Transverse colon (tissue), 4 donors: ENCODE measurements at places on chromosomes 2 and 18.

- DNase-seq = no peak
Observed at GRCh38 chr18:57559314-57559713, 27.2 kb downstream of the FECH start.

DNA sequence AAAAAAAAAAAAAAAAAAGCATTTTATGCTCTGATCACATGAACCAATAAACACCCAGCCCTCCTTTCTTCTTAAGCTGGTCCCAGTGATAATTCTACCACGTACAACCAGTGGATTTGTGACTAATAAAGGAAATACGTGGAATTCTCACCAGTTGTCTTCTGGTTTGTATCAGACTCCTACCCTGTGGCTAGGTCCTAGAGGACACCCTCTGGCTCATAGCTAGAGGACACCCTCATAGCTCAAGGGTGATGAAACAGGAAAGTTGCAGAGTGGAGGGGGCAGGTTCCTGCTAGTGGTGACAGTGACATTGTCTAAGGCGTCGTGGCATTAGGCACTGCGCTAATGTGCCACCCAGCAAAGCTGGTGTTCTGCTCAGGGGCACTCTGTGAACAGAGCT lies 167.8 kb downstream of the BCL11A start:
- DNase-seq = no peak

GRCh38 chr2:69185807-69186206 lies 172.8 kb downstream of the ANTXR1 start:
- no peak for DNase-seq

DNA sequence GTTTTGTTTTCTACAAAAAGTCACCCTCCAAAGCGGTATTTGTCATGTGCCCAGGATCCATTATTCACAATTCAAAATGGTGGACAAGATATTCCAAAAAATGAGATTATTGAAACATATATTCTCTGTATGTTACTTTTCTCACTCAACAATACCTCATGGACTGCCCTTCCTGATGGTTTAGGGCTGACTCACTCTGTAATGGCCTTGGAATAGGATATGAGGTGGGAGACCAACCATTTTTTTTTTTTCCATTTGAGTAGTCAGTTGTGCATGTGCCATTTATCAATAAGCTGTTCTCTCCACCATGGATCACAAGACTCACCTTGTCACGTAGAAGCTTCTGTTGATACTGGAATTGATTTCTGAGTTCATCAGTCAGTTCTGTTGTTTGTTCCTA lies 64.5 kb downstream of the LYPD6 start:
- no peak for DNase-seq

GRCh38 chr2:96788442-96789244 lies 27.4 kb upstream of the CNNM3 start:
- peak; percentile 87 for DNase-seq

- DNase-seq = no peak
Observed at GRCh38 chr2:227783404-227784138, 30.1 kb upstream of the CCL20 start.

GRCh38 chr2:64442801-64443429 lies 11.0 kb upstream of the LGALSL start:
- no peak for DNase-seq

GRCh38 chr18:71942433-71942832 lies 601.7 kb downstream of the CBLN2 start:
- no peak for DNase-seq

- no peak for DNase-seq
Observed at GRCh38 chr18:48152549-48152948, 222.1 kb upstream of the SMAD2 start.

DNA sequence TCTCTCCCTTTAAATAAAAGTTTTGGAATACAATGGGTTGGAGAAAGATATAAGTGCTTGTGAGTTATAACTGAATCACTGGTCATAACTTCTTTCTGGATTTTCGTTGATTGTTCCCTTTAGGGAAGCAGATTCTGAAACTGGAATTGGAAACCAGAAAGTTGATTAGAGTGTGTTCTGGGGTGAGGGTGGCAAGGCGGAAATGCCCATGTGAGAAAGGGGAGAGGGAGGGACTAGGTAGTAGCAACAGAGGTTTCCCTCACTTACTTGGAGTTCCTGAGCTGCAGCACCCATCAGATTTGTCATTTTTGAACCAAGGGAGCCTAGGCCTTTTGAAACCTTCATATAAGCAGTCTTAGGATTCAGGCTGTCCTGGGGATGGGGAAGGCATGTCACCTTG lies 453.4 kb downstream of the KCNJ3 start:
- no peak for DNase-seq

- no peak for DNase-seq
Observed at GRCh38 chr2:74597410-74597809, 42.9 kb downstream of the DOK1 start.

DNA sequence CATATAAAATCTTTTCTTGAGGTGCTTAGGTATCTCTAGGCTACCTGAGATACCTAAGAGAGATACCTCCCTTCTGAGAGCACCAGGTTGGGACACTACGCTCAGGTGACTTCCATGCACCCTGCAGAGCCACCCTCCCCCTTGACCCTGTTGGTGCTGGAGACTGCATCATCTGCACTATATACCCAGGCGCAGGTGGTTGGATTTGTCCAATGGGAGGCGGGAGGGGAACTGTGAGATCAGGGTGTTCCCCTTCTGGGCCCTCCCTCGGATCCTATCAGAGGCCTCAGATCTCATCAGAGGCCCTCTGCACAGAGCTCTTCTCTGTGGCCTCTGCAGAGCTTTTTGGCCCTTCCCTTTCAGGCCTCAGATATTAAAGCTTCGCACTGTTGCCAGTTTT lies 158.4 kb downstream of the SH3RF3 start:
- DNase-seq = no peak

GRCh38 chr2:240051697-240052096 lies 1.6 kb downstream of the OR6B3 start:
- no peak for DNase-seq

GRCh38 chr18:78145096-78145495 lies 834.5 kb upstream of the SALL3 start:
- DNase-seq = no peak

- DNase-seq = no peak
Observed at GRCh38 chr2:49351560-49351959, 197.2 kb upstream of the FSHR start.

GRCh38 chr2:121832412-121833357 lies 77.2 kb downstream of the TSN start:
- DNase-seq = no peak

- DNase-seq = peak; percentile 69
Observed at GRCh38 chr2:108968619-108969018, 20.4 kb downstream of the EDAR start.

DNA sequence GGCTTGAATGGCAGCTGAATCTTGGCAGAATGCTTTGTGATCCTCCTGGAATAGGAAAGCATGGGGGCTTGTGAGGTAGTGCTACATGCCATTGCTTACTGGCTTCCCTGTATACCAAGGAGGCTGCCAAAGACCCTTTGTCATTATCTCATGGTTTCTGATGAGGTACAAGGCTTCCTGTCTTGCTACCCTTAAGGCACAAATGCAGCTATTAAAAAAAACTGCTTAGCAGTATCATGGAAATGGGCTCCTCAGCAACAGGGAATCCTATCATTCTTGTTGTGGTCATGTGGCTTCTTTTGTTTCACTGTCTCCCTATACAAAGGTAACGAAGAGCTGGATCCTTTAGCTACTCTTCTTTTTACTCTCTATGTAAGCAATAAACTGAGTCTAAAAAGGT lies 6.6 kb upstream of the KANSL1L start:
- no peak for DNase-seq

GRCh38 chr2:97716695-97717612 lies 3.6 kb downstream of the ZAP70 start:
- DNase-seq = no peak

DNA sequence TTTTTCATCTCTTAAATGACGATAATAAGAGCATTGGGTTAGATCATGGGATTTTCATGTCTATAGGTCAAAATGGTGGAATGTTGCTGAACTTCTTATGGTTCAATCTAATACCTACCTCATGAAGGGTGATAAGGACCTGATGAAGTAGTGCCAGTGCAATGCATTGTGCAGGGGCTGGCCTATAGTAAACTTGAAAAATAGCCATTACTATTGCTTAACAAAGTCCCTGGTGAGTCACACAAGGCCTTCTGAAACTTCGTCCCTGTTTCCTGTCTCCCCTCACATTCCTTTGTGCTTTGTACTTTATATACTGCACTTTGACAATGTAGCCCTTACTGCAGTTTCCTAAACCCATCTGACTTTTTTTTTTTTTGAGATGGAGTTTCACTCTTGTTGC lies 515.9 kb downstream of the SLC4A3 start:
- DNase-seq = no peak

DNA sequence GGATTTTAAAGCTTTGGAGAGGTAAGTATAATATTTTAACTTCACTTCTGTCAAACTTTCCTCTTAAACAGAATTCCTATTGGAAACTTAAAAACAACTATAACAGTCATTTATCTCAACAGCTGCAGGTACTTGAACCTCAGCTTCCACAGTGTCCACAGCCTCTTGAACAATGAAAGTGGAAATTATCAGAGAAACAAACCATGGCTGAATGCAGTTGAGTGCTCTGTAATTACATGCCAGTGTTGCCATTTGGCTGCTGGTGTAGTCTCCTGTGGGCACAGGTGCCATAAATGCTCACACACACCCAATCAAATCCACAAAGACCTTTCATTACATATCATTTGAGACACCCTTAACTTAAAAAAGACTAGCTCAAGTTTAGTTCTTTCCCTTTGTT lies 125.1 kb downstream of the CPS1 start:
- no peak for DNase-seq

DNA sequence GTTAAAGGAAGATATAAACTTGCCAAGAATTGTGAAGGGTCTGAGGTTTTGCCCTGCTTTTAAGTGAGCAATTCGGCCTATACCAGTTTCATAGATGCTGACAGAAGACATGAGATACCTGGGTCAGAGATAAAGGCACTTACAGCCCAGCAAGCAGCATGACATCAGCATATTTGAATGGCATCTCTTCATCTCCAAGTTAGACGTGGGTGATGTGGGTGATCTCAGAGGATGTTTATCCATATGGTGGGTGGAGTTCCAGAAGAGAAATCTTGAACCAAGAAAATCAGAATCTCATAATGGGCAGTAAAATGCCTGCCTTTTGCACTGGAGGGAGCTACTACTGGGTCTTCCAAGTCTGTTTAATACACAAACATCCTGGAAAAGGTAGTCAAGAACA lies 44.7 kb downstream of the GYPC start:
- DNase-seq = no peak

DNA sequence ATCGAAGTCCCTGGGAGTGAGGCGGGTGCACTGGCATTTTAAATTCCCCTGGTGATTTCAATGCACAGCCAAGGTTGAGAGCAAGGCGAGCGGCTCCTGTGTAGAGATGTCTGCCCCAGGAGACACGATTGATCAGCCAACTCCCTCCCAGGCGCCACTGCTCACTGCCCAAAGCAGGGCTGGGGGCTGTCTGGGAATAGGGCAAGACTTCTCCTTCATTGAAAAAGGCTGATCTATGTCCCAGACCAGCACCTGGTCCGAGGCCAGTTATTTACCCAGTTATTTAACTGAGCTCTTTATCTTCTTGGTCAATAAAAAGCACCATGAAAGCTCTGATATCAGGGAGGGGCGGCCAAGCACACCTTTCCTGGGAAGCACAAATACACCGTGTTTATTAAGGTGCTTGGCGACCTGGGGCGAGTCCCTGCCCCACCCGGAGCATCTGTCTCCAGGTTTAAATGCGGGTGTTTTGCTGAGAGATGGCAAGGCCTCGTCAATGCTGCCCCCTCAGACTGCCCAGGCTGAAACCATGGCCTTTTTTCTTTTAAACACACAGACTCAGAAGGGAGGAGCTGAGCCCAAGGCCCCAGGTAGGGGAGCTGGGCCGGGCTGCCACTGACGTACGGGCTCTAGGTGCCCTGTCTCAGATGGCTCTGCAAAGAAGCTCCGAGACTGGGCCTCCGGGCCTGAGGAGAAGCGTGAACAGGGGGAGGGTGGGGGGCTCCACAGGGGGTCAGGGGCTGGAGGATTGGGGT lies 73.9 kb upstream of the HPCAL1 start:
- DNase-seq = peak; percentile 60

GRCh38 chr18:48850822-48851598 lies 99.8 kb downstream of the SMAD7 start:
- no peak for DNase-seq

DNA sequence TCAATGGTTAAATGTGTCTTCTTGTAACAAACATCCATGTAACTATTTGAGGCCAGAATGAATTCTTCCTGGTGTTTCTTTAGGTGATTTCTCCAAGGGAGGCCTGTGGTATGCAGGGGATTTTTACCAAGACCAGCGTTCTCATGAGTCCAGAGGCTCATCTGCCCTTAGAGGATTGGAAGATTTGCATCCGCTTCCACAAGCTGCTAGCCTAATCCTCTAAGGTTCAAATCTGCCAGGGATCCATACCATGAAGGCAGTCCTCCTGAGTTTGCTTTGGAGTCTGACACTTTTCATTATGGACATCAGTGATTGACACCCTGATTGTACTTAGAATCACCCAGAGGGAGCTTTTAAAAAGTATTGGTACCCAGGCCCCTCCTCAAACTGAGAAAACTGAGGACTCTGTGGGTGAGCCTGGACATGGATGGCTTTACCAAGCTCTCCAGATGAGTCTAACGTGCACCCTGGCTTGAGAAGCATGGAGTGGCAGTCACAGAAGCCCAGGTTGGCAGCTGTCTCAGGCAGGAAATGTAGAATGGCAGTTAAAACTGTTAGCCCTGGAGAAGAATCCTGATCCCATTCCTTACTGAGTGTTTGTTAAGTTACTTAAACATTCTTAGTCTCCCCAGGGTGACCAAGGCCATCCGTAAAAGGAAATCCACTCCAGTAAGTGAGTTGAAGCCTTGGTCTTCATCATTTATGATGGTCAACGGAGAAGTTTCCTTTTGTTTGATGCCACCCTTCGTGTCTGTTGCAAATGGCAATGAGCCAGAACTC lies 95.3 kb upstream of the RMDN2 start:
- DNase-seq = no peak

GRCh38 chr18:31409276-31409675 lies 32.7 kb downstream of the DSG4 start:
- DNase-seq = no peak

DNA sequence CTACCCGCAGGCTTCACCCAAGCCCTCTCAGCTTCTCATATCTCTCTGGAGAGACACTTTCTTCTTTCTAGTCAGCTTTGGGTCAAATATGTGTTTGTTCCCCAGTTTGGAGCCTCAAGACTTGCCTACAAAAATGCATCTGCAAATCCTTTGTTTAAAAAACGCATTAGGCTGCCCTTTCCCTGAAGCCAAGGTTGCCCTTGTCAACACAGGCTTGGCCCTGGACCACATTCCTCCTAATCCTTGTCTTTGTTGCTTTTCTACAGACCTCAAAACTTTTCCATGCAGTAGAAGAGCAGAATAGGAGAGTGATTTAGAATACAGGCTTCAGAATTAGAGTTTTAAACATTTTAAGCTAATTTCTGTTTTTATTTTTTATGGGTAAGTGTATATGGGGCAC lies 307.8 kb downstream of the NAPG start:
- DNase-seq = no peak

- DNase-seq = peak; percentile 39
Observed at GRCh38 chr2:159585622-159586021, 30.7 kb downstream of the BAZ2B start.
